ENCODE measurements at places on chromosomes 12 and 14.

- no peak for DNase-seq
These were observed 10.7 kb downstream of the TTC5 start for GRCh38 chr14:20295067-20295466.

- no peak for DNase-seq
These were observed 192.2 kb upstream of the PELI2 start for GRCh38 chr14:55926007-55926406.

DNA sequence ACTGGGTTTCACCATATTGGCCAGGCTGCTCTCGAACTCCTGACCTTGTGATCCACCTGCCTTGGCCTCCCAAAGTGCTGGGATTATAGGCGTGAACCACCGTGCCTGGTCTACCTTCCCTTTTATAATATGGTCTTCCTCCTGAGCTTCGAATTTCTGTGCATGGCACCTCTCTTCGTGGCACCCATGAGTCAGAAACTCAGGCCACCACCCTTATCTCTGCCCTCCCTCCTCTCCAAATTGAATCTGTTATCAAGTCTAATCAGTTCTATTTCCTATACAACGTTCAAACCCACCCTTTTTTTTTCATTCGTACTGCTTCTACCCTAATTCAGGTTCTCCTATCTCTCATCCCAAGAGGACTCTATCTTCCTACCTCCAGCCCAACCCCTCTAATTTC lies 5.0 kb upstream of the TINF2 start:
- DNase-seq = no peak

DNA sequence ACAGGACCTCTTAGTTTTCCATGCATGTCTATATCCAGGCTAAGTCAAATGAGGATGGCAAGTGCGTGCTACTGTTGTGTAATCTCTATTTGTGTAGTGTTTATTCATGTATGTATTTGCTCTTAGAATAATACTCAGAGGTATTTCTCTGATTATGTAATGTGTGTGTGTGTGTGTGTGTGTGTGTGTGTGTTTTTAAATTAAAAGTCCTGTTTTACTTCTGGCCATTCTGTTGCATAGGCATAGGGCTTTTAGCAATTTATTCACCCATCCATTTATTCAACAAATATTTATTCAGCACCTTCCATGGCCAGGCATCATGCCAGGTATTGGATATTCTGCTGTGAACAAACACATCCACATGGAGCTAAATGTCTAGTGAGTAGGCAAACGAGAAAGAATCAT lies 63.5 kb downstream of the PELI2 start:
- DNase-seq = peak; percentile 32

DNA sequence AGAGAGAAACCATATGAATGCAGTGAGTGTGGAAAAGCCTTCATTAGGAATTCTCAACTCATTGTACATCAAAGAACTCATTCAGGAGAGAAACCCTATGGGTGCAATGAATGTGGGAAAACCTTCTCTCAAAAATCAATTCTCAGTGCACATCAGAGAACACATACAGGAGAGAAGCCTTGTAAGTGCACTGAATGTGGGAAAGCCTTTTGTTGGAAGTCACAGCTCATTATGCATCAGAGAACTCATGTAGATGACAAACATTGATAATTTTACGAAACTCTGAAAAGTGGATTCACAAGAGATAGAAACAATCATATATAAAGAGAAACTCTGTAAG lies 22.9 kb downstream of the ZNF268 start:
- no peak for DNase-seq

GRCh38 chr12:31226639-31227038 lies 99.3 kb downstream of the SINHCAF start:
- DNase-seq = no peak

DNA sequence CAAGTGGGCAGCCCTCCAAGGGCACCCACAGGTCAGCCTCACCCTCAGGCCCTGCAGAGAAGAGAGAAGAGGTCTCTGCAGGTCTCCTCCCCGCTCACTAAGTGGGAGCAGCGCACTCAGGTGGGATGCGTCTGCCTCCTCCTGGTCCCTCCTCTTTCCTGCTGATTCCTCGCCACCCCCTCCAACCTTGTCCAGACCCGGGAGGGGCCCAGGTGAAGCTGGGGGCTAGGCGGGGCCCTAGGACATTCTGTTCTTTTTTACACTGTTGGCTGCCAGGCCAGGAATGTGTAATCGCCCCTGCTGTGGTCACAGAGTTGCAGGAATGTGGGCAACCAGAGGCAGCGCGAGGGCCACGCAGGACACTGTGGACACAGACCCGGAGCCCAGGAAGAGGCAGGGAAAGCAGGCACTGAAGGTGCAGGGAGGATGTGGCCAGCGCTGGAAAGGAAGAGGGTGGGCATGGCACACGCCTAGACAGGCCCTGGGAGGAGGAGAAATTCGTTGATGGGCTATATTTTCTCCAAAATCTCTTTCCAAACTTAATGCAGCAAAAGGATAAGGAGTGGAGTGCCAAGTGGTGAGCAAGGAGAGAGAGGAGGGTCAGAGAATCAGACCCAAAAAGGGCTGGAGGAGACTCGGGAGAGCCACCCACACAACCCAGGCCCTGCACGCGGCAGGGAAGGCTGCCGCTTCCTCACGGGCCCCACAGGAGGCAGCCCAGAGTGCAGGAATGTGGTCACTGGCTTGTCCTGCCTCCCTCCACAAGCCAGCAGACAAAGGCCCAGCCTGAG lies 911 bp upstream of the SCNN1A start:
- DNase-seq = peak; percentile 90

GRCh38 chr14:64692189-64692985 lies 11.8 kb upstream of the PLEKHG3 start:
- no peak for DNase-seq

GRCh38 chr14:71933001-71933587 lies 865 bp downstream of the RGS6 start:
- peak; percentile 38 for DNase-seq

DNA sequence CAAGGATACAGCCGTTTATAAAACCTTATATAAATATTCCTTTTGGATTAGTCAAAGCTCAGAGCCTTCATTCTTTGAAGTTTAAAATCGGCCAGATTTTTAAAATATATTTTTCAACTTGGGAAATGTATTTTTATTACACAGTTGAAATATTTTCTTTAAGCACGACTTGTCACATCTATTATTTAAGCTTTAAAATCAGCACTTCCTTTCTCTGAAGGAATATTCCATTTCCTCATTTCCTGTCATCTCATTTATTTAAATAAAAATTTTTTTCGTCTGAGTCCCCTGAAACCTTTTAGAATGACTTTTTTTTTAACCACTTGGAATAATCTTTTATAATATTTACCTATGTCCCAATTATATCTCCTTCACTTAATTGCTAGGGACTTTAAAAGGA lies 107.5 kb upstream of the PDE3A start:
- no peak for DNase-seq

DNA sequence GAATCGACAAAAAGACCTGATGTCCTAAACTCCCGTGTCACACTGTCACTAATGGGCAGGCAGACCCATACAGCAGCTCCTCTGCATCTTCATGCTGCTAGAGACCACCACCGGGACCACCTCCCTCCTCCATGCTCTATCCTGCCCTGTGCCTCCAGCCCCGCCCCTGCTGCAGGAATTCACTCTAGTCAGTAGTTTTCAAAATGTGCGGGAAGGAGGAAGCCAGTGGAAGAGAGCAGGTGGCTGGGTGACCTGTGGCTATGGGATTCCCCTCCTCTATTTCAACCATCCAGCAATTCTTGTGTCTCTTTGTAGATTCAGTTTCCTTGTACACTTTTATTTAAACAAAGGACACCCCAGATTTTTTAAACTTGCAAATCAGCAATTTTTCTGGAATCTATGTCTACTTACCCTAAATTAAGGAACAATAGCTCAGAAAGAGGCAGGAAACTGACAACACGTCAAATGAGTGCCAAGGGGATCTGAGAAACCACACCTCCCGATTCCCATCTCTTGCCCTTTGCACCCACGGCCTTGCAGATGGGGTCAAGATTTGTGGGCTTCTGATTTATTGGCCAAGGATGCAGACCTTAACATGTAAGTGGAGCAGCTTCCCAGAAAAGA lies 20.4 kb upstream of the MAP1LC3B2 start:
- no peak for DNase-seq
